NCI-H82 (cell line): ENCODE measurements at places on chromosomes 1 and 21.

GRCh38 chr1:204241914-204242313 lies 28.1 kb upstream of the GOLT1A start:
- no peak for DNase-seq

DNA sequence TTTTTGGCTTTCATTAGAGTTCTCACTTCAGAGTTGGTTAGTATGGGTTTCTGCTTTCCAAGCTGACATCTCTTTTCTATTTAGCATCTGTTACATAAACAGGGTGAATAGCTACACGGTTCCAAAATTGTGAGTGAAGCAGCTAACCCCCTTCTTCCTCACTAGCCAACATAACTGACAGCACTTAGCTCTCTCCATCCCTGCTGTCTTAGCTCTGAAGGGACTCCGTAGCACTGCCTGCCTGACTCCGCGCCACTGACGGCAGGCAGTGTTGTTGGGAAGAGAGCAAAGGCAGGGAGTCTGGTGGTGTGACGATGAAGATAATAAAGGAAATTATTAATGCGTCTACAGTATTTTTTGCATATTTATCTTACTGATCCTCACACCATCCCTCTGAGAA lies 247.0 kb downstream of the PTBP2 start:
- no peak for DNase-seq

DNA sequence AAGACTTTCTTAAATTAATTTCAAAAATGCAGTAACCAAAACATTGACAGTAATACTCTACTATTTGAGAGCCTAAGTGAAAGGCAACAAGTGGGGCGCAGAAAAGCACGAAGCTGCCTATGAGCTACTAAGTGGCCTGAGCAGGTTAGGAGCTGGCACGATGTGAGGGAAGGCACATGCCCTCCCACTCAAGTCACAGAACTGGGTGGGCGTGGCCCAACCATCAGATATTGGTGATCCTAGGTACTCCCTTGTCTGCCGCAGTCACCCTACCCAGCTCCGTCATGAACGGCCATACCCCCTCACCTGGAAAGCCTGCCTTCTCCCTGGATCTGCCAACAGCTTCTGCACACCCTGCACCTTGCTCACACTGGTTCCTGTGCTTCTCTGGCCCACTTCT lies 40.8 kb downstream of the SSBP3 start:
- DNase-seq: no peak

DNA sequence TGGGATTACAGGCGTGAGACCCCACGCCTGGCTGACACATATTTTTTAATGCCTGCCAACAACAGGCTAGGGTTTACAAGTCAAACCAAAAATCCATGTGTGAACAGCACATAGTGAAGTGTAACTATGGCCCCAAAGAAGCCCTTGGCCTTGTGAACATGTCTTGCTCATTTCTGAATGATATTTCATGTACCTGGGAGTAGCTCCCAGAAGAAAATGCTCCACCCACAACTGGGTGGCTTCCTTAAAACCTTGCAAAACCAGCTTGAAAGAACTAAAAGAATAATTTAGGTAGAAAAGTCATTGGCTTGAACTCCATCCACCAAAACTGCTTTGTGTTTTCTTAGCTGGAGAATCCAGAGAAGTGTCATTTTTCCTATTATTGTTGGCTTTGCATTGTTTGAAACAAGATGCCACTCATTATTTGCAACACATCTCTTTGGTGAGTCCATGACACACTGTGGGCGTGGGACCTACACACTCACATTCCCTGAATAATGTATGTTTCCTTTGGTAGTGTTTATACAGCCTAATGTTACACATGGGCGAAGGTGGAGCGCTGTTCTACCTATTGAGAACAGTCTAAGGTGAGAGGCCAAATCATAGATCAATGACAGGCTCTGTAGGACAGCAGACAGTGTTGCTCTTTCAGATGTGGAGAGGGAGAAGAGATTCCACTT lies 28.5 kb upstream of the SDE2 start:
- DNase-seq: no peak

GRCh38 chr1:90387805-90388204 lies 329.3 kb downstream of the BARHL2 start:
- DNase-seq: no peak

GRCh38 chr1:196090226-196090625 lies 518.0 kb downstream of the KCNT2 start:
- no peak for DNase-seq

DNA sequence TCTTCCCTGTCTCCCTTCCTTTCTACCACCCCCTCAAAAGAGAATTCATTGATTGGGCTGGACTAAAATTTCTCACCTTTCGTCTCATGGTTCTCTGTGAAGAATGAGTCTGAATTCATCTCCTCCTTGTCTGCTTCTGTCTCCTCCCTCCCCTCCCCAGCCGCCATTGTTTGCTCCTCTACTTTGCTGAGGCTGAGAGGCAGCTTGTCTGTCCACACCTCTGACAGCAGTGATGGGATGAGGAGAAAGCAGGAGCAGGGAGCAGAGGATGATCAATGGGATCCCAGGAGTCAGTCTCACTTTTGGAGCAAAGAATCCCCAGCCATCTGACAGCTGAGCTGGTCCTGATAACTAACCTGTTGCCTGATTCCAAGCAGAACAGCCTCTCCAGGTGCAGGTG lies 2.5 kb downstream of the ILDR2 start:
- no peak for DNase-seq

- no peak for DNase-seq
These were observed 43.1 kb upstream of the PTPRC start for GRCh38 chr1:198595765-198596164.

GRCh38 chr1:14326857-14327256 lies 271.6 kb upstream of the KAZN start:
- DNase-seq: no peak

DNA sequence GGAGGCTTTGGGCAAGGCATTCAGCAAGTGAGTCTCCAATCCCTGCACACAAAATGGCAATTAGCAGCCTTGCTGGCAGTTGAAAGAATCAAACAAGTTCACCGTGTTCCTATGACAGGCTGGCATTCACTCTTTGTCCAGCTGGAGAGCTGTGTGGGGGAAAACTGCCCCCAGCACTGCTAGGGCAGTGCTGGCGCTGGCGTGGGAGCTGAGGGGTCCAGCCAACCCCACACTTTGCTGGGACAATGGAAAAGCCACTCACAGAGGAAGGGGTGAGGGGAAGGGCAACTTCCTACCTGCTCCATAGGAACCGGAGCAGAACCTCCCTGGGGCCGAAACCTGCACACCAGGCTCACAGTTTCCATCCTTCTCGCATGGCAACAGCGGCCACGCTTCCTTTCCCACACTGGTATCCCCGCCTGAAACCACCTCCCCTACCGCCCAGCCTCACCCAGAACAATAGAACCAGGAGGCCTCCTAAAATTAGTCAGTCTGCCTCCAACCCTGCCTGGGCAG lies 26.7 kb upstream of the KCNN3 start:
- no peak for DNase-seq

DNA sequence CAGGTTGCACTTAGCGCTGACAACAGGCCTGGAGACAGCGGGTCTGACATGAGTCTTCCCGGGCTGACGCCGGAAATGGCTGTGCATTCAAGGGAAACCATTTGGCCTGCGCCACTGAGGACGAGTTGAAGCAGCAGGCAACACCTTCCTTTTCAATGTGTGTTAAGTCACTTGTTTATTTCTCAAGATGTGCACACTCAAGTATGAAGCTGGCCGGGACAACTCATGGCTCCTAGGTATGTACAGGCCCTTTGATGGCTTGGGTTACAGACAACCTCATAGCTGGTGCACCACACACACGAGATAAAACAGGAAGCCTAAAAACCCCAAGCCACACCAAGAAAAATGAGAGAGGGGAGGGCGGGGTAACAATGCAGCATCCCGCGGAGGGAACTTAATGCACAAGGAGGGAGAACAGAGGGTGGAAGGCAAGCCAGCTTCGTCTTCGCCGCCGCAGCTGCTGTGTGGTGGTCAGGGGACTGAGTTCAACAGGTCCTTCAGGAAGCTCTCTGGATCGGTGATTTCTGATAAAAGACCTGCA lies 118.0 kb upstream of the IFFO2 start:
- no peak for DNase-seq

DNA sequence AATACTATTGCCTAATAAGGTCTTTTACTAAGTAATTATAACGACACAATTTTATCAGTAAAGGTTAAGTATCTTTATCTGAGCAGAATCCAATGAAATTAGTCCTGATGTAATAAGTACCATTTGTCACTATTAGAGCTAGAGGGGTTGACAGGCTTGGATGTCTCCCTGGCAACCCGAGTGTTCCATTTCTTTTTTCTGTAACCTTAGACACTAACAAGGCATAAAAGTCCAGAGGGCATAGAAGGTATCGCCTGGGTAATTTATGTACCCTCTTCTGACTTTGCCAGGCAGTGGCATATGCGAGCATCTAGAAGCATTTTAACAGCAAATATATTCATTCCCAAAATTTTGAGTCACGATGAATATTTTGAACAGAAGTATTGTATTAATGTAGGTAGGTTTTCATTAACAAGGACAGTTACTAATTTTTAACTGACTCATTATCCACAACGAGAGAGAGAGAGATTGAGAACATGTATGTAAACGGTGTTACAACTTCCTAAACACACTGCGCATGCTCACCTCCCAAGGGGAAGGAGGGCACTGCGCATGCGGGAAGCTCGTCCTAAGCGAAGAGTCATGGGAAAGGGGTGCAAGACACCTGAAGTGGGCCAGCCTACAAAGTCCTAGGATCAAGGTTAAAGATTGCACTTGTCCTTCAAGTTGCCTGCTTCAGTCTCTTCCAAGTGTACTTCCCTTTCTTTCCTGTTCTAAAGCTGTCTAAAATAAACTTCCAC lies 423.9 kb downstream of the DSCAM start:
- no peak for DNase-seq

DNA sequence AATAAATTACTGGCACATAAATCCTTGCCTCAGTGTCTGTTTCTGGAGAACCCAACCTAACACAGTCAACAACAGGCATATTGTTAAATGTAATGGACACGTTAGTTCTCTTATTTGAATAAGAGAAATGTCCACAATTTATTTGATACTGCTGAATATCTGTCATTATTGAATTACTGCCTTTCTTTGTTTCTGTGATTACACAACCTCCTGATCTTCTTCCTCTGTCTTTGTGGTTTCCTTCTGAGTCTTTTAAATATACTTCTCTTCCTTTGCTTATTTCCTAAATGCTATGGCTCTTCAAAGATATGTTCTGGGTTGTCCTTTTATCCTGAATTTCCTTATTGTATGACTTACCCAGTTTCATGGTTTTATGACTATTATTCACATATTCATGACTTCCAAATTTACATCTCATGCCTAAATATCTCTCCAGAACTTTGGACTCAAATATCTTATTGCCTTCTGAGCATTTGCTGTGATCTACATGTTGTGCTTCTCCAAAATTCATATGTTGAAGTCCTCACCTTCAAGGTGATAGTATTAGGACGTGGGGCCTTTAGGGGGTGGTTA lies 39.9 kb downstream of the MSH4 start:
- DNase-seq: no peak

DNA sequence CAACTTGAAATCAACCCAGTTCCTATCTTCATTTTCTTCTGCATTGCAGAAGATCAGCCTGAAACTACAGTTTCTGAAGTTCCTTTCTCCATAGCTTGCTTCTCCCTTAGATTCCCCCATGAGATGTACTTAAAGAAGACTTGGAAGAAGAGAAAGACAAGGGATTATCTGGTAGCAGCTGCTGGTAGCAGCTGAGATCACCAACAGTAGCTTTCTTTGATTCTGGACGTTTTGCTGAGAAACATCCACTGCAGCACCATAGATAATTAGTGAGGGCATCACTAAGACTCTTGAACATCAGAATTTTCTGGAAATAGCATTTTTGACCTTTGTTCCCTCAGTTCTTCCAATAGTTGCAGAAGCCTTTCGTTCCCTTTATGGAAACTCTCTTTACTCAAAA lies 465 bp upstream of the CFHR3 start:
- peak; percentile 23 for DNase-seq

- peak; percentile 98 for DNase-seq
These were observed 7.1 kb upstream of the TNR start for GRCh38 chr1:175750366-175751071.

DNA sequence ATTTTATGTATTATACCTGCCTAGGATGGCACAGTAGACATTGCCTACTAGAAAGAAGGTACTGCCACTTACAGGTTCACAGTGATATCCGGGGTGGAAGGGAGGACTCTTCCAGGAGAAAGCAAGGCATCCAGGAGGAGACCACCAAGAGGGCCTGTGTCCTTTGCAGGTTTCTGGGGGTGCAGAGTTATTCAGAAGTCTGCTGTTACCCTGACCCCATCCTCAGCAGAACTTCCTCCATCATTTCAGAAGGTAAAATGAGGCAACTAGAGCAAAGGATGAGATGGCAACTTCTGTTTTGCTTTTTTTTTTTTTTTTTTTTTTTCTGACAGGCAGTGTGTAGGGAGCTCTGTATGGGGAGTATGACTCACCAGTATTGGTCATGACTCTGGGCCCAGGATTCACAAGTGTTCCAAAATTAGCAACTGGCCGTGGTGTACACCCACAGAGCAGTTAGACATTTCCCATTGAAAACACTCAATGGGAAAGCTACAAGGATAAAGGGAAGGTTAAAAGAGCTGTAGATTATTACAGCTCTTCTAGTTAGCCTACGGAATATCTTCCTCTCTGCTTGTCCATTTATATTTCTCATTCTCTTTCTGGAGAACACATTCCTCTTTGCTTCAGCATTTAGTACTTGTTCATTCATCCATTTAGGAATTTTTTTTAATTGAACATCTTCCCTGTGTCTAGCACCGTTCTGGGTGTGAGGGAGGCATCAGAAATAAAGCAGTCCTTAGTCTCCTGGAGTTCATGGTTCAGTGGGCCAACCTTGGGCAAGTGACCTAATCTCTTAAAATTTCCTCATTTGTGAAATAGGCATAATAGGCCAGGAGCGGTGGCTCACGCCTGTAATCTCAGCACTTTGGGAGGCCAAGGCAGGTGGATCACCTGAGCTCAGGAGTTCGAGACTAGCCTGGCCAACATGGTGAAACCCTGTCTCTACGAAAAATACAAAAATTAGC lies 50.5 kb upstream of the PPP2R5A start:
- no peak for DNase-seq

DNA sequence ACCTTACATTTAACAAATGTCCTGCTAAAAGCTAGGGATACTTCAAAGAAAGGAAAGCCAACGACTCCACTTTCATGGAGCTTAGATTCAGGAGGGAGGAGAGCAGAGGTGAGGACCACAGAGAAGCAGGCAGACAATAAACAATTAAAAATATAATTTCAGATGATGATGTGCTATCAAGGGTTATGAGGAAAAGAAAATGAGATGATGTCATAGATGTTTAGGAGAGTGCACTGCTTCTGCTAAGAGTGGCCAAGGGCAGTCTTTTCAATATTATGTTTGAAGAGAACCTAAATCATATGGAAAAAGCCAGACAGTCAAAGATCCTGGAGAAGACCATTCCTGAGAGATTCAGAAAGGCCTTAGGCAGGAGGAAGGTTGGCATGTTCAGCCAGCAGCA lies 66.6 kb upstream of the HOOK1 start:
- no peak for DNase-seq

DNA sequence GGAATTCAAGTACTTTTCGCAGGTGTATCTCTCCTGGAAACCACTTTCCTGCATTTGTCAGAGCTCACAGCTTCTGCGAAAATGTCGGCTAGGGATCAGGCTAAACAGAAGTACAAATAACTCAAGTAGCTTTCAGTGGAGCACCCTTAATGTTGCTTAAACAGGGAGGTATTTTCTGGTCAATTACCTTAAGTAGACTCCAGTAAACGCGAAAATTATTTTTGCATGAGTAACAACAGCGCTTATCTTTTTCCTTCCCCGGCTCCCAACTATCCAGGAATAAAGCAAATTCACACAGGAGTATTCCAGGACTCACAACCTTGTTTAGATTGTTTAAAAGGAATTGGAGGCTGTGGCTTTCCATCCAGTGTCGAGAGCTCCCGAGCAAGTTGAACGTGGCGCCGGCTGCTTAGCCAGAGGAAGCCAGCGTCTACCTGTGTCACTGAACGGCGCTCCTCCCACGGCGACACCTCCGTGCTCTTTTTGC lies 7.3 kb upstream of the SIM2 start:
- DNase-seq: no peak
